Left ventricle myocardium superior (tissue), 1 donor: ENCODE measurements at places on chromosomes 5 and 9. TPM values are rescaled to one million over a fixed set of nuclear protein-coding genes. Genes with fewer than 3 reads are reported as not detected.

DNA sequence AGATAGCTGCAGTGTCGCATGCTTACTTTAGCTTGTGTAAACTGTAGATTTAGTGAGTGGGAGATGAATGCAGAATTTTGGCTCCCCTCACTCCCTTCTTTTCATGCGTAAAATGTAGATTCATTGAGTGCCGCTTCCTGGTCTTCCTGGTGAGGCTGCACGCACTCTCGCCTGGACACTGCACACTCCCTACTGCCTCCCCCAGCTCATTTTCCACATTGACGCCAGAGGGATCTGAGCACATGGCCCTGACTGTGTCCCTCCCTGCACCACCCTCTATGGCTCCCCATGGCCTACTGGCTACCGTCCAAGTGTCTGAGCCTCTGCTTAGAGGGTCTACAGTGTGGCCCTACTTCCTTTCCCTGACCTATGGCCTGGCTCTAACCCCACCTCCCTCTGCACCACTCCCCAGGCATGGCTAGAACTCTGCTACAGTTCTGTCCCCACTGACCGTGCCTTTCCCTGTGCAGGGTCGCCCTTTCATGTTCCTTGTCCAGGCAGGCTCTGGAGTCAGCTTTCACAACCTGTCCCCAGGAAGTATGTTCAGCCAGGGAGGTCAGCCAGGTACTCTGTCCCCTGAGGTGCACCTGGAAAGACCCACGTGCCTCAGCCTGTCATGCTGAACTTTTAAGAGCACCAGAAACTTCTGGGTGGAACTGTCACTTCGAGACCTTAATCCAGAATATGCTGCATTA is 160.6 kb downstream of the COL23A1 start:
- DNase-seq = no peak

DNA sequence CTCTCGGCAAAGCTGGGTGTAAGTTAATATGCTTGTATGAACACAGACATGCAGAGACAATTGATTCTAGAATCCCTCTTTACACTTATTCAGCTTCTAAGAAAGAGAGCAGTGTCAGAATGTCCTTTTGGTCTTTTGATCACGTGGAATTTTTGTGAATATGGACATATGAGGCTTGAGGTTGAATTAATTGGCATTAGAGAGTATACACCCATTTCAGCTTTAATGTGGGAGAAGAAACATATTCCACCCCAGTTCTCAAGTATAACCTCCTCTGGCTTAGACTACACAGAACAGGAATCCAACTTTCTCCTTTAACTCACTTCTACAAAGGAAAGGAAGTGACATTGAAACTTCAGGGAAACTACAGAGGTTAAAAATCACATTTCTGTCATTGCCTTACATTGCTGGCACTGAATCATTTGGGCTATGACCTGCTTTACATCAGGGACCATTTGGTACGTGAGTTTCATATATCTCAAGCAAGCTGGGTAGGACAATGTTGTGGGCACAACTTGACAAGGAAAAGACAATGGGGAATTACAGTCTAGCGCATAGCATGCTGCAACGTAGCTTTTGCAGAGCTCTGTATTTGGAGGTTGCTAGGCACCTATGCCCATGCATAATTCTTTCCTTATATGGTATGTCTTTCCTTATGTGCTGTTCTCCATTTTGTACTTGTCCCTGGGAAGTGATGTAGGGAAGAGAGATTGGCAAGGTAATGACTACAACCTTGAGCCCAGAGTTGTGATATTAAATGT is 19.5 kb downstream of the DAB2 start:
- no peak for DNase-seq

- DNase-seq = no peak
Measured at GRCh38 chr5:102975045-102975444, 144.9 kb downstream of the GIN1 start.

DNA sequence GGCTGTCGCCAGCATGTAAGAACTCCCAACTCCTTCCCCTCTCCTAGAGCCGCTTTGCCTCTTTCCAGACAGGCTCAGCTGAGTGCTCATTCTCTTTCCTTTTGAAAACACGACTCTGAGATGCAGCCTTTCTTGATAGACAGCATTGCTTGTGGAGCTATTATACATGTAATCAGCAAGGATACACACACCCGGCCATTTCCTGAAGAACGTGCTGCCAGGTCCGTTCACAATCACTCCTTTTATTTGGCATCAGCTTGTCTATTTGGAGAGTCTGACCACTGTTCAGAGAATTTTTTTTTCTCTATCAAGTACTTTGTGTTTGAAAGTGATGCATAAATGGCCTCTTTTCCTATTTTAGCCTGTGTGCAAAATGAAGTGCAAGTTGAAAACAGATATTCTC is 328.7 kb downstream of the MARCHF11 start:
- no peak for DNase-seq

Gene MSH3
- total RNA-seq = 11.9 TPM

DNA sequence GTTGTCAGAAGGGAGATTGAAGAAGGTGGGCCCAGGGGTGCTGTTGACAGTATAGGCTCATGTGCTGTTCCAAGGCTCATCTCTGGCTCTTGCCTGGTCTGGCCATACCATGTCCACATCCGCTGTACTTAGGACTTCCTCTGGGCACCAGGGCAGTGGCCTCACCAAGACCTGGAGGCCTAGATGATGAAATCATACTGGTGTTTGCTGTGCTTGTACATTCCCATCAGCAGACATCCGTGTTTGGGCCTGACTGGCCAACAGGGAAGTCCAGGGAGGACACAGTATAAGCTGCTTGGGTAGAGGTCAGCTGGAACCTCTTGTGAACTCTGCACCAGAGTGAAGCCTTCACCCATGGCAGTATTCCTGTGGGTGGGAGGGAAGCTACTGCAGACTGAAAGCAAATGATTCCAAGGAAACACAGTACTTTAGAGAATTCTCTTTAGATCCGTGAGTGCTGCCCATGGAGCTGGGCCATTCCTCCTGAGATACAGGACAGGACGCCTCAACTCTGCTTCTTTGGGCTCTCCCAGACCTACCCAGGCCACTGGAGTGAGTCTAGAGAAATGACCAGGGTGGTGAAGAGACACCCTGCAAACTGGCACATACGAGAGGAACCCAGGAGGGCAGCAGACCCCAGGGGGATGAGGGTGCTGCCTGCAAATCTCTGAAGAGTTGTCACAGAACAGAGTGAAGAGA is 22.5 kb downstream of the POLR1E start:
- no peak for DNase-seq

Gene ADAMTSL2
- total RNA-seq = 5.1 TPM

DNA sequence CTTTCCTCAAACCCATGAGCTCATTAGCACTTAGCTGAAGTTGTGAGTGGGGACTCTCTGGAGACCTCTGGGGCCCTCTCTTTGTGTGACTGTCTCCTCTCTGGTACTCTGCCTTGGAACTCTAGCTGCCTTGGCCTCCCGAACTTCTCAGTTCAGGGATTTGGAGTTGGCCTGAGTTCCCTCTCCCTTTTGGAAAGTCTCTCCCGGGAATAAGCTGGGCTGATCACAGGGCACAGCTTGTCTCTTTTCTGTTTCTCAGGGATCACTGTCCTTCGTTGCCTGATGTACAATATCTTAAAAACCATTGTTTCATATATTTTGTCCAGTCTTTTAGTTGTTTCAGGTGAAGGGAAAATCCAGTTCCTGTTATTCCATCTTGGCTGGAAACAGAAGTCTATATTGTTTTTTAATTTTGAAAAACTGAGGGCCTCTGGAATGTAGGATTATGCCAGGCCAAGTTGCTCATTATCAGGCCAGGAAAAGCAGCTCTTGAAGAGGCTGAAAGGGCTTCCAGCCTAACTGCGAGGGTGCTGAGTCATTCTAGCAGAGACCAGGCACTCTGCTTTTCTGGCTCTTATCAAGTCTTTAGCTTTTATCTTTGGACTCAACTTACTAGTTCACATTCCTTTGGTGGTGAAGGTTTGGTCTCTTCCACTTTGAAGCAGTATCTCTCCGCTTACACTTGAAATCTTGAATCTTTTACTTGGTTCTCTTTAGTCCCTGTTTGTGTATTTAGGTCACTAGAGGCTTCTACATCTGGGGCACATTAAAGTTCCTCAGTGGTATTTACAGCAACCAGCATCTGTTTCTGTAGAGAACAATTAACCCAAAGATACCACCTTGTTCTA is 8.4 kb upstream of the RGS3 start:
- DNase-seq = peak; percentile 61

DNA sequence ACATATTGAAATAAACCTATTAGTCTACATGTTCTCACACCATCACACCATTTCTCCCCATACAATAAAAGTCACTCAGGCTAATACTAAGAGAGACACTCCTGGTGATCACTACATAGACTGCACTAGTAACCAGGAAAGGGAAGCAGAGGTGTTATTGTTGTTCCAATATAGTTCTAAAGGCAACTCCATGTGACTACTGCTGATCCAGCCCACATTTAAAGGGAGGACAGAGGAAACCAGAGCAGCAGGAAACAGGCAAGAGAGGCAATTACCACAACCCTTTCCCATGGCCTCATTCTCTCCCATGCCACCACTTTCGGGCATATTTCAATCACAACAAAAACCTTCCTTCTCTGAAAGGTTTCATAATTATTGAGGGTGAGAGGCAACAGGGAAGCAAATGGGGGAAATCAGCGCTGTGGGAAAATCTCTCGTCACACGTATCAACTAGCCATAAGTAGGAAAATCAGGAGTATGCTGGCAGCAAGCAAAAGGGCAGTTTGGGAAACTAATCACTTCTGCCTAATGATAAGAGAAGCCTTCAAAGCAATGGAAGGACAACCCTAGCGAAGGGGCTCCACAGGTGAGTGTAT is 1.8 kb downstream of the UBAP2 start:
- DNase-seq = no peak

DNA sequence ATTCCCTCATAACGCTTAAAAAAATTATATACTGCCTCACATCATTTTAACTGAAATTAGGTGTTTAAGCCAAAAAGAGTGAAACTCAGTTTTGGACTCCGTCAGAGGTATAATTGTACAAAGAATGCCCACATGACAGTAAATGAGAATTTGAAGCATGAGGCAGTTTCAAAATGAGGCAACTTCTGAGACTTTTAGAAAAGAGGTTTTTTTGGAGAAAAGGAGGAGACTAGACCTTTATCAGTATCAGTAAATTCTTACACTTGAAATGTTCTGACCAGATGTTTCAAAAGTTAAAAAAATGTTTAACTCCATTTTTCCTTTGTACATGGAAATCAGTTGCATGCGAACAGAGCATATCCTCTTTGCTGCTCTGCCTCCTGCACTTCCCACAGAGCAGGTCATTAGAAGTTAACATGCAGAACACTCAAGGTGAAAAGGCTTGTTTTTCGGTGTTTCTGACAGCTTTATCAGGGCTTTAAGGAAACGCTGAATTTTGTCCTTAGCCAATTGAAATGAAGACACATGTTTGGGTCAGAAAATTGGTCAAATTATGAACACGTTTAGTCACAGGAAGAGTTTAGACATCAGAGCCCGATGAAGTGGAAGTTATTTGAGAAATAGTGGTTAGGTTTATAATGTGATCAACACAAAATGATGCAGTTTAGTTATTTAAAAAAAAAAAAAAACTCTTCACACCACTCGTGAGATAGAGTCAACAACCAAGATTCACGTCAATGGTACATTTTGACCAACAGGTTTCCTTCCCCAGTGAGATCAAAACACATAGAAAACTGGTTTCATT is 59.5 kb downstream of the PIK3R1 start:
- DNase-seq = no peak

DNA sequence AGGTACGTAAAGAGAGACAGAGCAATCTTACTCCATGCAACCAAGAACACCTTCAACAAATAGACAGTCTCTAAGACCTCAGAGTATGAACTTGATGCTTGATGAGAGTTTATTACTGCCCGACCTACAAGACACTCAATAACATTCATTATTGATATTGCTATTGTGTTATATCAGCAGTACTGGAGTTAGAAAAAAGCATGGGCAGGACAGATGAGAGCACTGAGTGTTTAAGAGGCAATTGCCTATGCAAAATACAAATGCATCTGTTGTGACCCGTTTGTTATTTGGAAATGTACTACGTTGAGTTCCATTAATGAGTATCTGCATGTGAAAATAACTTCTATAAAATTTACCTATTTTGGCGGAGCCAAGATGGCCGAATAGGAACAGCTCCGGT is 8.1 kb upstream of the MARCOL start:
- no peak for DNase-seq
